ENCODE measurements at places on chromosomes 12 and 14. TPM values are rescaled to one million over a fixed set of nuclear protein-coding genes. Genes with fewer than 3 reads are reported as not detected.

DNA sequence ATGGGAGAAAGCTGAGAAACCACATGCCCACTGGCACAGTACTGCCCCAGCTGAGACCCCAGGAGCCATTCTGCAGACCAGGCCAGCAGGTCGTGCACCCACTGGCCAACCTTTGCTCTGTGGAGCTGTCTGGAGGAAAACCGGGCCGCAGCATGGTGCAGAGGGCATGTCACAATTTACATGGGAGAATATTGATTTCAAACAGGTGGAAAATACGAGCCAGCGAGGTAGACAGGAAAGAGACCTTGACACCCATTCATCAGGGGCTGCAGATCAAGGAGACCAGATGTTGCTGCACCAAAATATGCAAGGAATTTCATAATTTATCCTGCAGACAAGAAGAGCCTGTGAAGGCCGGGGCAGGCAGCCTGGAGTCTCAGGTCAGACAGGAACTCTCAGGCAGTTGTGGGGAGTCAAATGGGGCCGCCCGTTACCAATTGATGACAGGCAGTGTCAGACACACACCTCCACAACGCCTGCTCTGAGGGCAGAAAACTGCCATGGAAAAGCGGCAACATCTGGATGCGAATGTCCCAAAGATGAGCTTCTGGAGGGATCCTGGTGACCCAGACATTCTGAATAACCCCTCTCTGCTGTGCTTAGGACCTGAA is 74.6 kb upstream of the BCL11B start:
- H3K4me3 ChIP-seq, result no peak overlapping the region
- H3K4me1 ChIP-seq, result no peaks in the 10 kb centered on the region
- no peaks in the 10 kb centered on the region for H3K36me3 ChIP-seq
- DNase-seq, result no peak
- H3K27me3 ChIP-seq, result no peaks in the 10 kb centered on the region
- H3K27ac ChIP-seq, result no peak overlapping the region

DNA sequence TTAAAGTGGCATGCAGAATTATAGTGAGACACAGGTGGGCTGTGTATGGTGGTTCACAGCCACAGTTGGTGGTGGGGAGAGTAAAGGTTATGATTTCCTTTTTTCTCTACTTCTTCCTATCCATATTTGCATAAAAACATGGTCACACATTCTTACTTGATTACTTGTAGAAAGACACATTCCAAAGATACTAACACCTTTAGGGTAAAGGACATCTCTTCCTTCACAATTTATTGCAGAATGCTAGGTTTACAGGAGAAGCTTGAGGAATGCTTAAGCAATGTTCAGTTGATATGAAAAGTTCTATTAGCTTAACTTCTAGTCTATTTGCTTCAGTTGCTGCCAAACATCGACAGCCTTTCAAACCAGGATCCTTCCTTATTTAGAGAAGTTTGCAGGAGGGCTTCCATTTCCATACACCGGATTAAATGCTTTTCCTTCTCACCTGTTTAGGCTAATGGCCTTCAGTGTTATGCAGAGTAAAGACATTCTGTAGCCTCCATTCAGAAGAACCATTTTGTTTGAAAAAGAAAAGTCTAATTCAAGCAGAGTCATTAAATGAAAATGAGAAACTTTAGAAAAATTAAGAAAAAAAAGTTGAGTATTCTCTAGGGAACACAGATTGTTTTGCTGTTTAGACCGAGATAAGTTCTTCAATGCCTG is 2.6 kb upstream of the PHC1 start:
- no peak for DNase-seq
- H3K36me3 ChIP-seq, result no peaks in the 10 kb centered on the region
- H3K4me1 ChIP-seq, result peaks cover 8% of the 10 kb centered on the region
- H3K27me3 ChIP-seq, result no peaks in the 10 kb centered on the region
- H3K4me3 ChIP-seq, result no peak overlapping the region
- H3K27ac ChIP-seq, result no peak overlapping the region

Gene NPAS3
- 8.4 TPM for total RNA-seq

GRCh38 chr12:51910691-51911090 is 3.4 kb downstream of the ACVRL1 start:
- no peaks in the 10 kb centered on the region for H3K4me1 ChIP-seq
- no peak for DNase-seq
- H3K27ac ChIP-seq, result no peak overlapping the region
- H3K4me3 ChIP-seq, result no peak overlapping the region
- H3K36me3 ChIP-seq, result no peaks in the 10 kb centered on the region

DNA sequence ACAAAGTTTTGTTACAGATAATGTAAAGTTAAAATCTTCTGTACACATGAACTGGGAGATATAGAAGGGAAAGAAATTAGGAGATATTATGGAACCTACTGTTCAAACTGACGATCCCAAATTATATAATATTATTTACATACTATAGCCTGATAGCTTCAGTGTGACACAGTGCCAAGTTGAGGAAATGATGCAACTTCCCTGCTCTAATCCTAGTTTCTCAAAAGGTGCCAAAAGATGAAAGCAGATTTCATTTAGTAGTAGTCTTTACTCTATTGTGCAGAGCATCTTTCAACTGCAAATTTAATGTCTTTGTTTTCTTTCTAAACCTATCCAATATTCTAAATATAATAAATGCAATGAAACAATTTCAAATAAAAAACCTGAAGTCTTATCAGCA is 46.9 kb downstream of the COCH start:
- no peak overlapping the region for H3K4me3 ChIP-seq
- no peaks in the 10 kb centered on the region for H3K4me1 ChIP-seq
- no peaks in the 10 kb centered on the region for H3K36me3 ChIP-seq
- DNase-seq, result no peak

DNA sequence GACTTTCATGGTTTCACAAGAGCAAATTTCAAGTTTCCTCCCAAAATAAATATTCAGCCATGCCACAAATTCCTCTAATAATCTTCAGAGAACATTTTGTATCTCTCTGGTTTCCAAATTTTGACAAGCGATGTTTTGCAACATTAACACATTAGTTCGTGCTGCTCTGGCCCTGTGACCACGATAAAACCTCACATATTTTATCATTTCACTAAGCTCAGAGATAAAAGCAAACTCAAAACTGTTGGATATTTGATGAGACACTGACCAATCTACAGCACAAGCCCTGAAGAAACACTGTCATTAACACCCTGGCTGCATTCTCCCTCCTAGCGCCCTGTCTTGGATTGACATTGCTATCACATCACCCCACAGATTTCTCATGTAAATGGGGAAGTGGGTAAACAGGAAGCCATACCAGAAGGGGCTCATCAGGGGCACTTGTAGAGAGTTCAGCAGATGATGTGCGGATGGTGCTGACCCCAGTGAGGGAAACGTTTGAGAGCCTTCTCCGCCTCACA is 264.3 kb downstream of the PRKD1 start:
- DNase-seq, result no peak
- no peaks in the 10 kb centered on the region for H3K36me3 ChIP-seq
- H3K4me1 ChIP-seq, result no peaks in the 10 kb centered on the region
- no peaks in the 10 kb centered on the region for H3K27me3 ChIP-seq
- H3K4me3 ChIP-seq, result no peak overlapping the region

Data from ovary (tissue), 10 donors.